ENCODE measurements at places on chromosomes 3 and 15. TPM values are rescaled to one million over a fixed set of nuclear protein-coding genes. Genes with fewer than 3 reads are reported as not detected.

GRCh38 chr3:124676236-124676635 lies 54.0 kb upstream of the UMPS start:
- H3K27me3 ChIP-seq, result no peaks in the 10 kb centered on the region
- no peaks in the 10 kb centered on the region for H3K36me3 ChIP-seq
- no peaks in the 10 kb centered on the region for H3K4me1 ChIP-seq

The SLCO2A1 gene
- 18.9 TPM for total RNA-seq

GRCh38 chr3:150748684-150749047 lies 14.3 kb downstream of the SIAH2 start:
- H3K27me3 ChIP-seq, result no peaks in the 10 kb centered on the region
- H3K27ac ChIP-seq, result no peak overlapping the region
- H3K4me1 ChIP-seq, result peaks cover 44% of the 10 kb centered on the region
- H3K4me3 ChIP-seq, result no peak overlapping the region

GRCh38 chr15:83200589-83200988 lies 7.0 kb downstream of the HDGFL3 start:
- no peak overlapping the region for H3K4me3 ChIP-seq
- H3K4me1 ChIP-seq, result no peaks in the 10 kb centered on the region
- DNase-seq, result no peak
- no peaks in the 10 kb centered on the region for H3K36me3 ChIP-seq
- H3K27me3 ChIP-seq, result no peaks in the 10 kb centered on the region

- H3K27ac ChIP-seq, result peak overlapping the region; percentile 77
- DNase-seq, result no peak
- peaks cover 15% of the 10 kb centered on the region for H3K4me1 ChIP-seq
- H3K36me3 ChIP-seq, result peaks cover 52% of the 10 kb centered on the region
- no peak overlapping the region for H3K4me3 ChIP-seq
These were observed 27.1 kb downstream of the DUOX1 start for GRCh38 chr15:45156744-45157455.

The ZNF860 gene
- total RNA-seq, result 2.5 TPM

GRCh38 chr3:188099907-188100306 lies 54.0 kb upstream of the LPP start:
- H3K4me3 ChIP-seq, result no peak overlapping the region
- H3K27me3 ChIP-seq, result no peaks in the 10 kb centered on the region
- no peaks in the 10 kb centered on the region for H3K36me3 ChIP-seq
- DNase-seq, result no peak

DNA sequence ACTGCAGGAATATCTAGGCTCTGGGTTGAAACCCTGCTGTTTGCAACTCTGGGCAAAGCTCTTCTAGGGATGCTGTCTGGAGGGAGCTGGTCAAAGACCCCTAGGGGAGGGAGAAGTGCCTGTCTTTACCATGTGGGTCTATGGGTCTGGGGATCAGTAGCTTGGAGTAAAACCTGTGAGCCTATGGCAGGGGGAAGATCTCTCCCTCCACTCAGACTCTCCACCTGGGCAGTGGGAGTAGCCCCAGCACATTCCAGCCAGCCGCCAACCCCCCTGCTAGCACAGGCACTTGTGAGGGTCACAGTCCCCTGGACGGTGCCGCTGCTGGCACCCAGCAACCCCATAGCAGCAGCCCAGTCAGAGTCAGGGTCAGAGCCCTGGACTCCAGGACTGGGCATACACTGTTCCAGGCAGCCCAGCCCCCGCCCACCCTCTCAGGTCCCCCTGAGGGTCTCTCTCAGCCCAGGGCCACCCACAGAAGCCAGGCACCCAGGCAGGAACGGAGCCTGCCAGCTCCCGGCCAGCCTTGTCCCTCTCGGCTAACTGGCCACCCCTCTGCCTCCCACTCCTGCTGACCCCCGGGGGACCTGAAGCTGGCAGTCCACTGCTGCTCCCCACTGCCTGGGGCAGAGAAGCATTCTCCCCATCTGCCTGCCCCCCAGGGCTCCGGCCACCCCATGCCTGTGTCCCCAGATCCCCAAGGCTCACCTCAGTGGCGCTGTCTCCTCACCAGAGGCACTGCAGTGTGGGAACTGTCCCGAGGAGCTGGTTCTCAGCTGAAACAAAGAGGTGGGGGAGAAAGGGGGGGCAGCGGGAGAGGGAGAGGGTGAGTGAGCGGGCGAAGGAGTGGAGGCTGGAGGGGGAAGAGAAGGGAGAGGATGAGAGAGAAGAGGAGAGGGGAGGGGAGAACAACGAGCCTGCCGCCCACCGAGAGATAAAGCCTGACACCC lies 10.8 kb downstream of the GLYCTK start:
- H3K36me3 ChIP-seq, result peaks cover 22% of the 10 kb centered on the region
- no peak overlapping the region for H3K27ac ChIP-seq
- H3K4me1 ChIP-seq, result peaks cover 17% of the 10 kb centered on the region
- DNase-seq, result no peak
- H3K4me3 ChIP-seq, result no peak overlapping the region

GRCh38 chr3:24101676-24102168 lies 156.6 kb downstream of the NR1D2 start:
- H3K27me3 ChIP-seq, result no peaks in the 10 kb centered on the region
- no peak for DNase-seq
- H3K4me3 ChIP-seq, result no peak overlapping the region
- no peak overlapping the region for H3K27ac ChIP-seq
- no peaks in the 10 kb centered on the region for H3K36me3 ChIP-seq

All from esophagus squamous epithelium (tissue), 5 donors.